ENCODE measurements at places on chromosomes 16 and 17. TPM values are rescaled to one million over a fixed set of nuclear protein-coding genes. Genes with fewer than 3 reads are reported as not detected.

FBXW10B gene
- 1.2 TPM for total RNA-seq

ZFHX3 gene
- total RNA-seq: 0.35 TPM

TMEM100 gene
- total RNA-seq: not detected

ACSM2A gene
- total RNA-seq: 0.79 TPM

DNA sequence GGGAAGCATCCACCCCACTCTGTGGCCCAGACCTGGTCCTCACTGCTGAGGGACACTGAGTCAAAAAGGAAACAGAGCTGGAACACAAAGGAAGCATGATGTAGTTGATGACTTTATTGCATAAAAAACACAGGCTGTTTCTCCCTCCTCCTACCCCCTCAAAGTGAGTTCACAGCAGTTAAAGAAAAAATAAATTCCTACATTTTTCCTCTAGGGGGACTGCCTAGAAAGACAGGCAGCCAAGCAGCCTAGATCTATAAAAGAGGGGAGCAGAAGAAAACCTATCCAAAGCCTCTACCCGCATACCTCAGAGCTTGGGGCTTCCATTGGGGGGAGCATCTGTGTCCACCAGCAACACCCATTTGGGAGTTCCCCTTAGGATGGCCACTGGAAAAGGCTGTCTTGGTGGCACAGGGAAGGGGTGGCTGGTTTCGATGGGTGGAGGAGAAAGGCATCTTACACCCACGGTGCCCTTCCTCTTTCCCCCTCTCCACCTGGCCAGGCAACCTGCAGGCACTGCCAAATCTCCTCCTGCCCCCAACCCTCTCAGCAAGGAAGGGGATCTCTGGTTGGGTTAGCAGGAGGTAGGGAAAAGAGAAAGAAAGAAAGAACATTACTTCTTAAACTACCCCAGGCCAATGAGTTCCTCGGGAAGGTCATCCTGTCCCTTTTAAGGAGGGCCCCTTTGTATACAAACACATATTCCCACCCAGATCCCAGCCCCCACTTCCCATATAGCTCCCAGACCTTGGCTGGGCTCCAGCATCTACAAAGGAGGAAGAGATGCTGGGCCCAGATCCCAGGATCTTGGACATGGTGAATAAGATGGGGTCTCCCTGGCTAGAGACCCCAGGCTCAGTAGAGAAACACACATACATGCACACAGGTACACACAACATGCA lies 4.0 kb upstream of the SCRN2 start:
- H3K36me3 ChIP-seq: peaks cover 1% of the 10 kb centered on the region
- no peak overlapping the region for H3K4me3 ChIP-seq
- peaks cover 37% of the 10 kb centered on the region for H3K4me1 ChIP-seq
- H3K27ac ChIP-seq: no peak overlapping the region

GRCh38 chr16:50744881-50745280 lies 3.0 kb downstream of the CYLD start:
- no peak for DNase-seq
- H3K27ac ChIP-seq: peak overlapping the region; percentile 96
- H3K4me3 ChIP-seq: peak overlapping the region; percentile 99
- peaks cover 32% of the 10 kb centered on the region for H3K36me3 ChIP-seq
- peaks cover 74% of the 10 kb centered on the region for H3K4me1 ChIP-seq

GRCh38 chr16:13938480-13938879 lies 18.5 kb downstream of the ERCC4 start:
- H3K36me3 ChIP-seq: peaks cover 14% of the 10 kb centered on the region
- H3K27ac ChIP-seq: no peak overlapping the region
- no peaks in the 10 kb centered on the region for H3K27me3 ChIP-seq
- H3K4me1 ChIP-seq: peaks cover 26% of the 10 kb centered on the region
- H3K4me3 ChIP-seq: no peak overlapping the region

GRCh38 chr17:77698903-77699623 lies 259.4 kb upstream of the TNRC6C start:
- H3K36me3 ChIP-seq: peaks cover 16% of the 10 kb centered on the region
- H3K4me3 ChIP-seq: no peak overlapping the region
- no peak for DNase-seq
- no peak overlapping the region for H3K27ac ChIP-seq

DNA sequence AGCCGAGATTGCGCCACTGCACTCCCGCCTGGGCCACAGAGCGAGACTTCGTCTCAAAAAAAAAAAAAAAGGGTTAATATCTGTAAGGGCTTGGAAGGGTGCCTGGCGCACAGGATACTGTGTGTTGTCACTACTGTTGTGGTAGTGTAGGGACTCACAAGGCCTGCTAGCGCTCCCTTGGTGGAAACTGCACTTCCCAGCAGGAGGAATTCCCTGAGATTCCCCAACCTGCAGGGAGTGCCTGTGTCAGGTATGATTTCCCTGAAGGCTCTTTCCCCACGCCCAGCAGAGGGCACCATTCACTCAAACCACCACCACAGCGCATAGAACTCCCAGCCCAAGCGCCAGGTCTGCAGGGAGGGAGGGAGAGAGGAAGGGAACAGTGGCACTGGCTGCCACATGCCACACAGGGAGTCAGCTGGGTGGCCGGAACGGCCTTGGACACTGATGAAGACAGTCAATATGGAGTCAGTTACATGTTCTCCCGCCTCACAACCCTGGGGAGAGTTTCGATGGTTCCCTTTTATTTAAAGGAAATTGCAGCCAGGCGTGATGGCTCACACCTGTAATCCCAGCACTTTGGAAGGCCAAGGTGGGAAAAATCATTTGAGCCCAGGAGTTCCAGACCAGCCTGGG lies 32.7 kb upstream of the CDH1 start:
- H3K27ac ChIP-seq: no peak overlapping the region
- H3K4me3 ChIP-seq: peak overlapping the region; percentile 29
- DNase-seq: peak; percentile 74

GRCh38 chr17:27378482-27379175 lies 77.6 kb upstream of the KSR1 start:
- no peak overlapping the region for H3K4me3 ChIP-seq
- no peak overlapping the region for H3K27ac ChIP-seq
- no peaks in the 10 kb centered on the region for H3K36me3 ChIP-seq
- peaks cover 59% of the 10 kb centered on the region for H3K27me3 ChIP-seq
